ENCODE measurements at places on chromosomes 3 and 15.
A peak's percentile ranks its signal among the peaks of the same experiment; 100 is the strongest.

DNA sequence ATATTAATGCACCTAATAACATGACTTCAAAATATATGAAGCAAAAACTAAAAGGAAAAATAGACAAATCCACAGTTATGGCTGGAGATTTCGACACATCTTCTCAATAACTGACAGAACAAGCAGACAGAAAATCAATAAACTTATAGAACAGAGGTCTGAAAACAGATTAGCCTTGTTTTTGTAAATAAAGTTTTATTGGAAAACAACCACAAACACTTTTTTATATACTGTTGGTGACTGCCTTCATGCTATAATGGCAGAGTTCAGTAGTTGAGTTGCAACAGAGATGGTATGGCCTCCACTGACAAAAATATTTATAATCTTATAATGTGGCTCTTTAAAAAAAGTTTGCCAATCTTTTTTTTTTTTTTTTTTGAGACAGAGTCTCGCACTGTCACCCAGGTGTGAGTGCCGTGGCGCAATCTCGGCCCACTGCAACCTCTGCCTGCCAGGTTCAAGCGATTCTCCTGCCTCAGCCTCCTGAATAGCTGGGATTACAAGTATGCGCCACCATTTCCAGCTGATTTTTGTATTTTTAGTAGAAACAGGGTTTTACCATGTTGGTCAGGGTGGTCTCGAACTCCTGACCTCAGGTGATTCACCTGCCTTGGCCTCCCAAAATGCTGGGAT lies 52.2 kb upstream of the GATA2 start:
- DNase-seq, result no peak

- DNase-seq, result no peak
Observed at GRCh38 chr15:39427705-39428104, 153.2 kb upstream of the THBS1 start.

DNA sequence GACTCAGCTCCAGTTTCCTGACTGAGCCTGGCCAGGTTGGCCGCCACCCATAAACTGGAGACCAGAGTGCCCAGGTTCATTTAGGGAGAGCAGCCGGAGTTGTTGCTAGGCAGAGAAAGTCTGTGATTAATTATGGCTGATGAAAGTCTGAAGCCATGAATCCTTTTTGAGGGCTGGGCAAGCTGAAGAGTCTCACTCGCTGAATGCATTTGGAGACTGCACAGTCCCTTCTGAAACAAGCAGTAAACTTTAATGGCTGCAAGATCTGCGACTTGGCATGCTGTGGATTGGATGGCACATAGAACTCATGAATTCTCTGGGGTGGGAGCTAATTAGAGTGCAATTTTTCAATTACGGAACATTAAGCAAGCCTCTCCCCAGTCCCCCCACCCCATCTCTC lies 282.1 kb downstream of the RPLP1 start:
- no peak for DNase-seq

GRCh38 chr15:74540761-74541493 lies at the start of gene ARID3B:
TSS of gene ARID3B (plus strand) at chr15:74541220. CDS start at chr15:74543937, 2,717 bp downstream.
- DNase-seq, result peak; percentile 98

DNA sequence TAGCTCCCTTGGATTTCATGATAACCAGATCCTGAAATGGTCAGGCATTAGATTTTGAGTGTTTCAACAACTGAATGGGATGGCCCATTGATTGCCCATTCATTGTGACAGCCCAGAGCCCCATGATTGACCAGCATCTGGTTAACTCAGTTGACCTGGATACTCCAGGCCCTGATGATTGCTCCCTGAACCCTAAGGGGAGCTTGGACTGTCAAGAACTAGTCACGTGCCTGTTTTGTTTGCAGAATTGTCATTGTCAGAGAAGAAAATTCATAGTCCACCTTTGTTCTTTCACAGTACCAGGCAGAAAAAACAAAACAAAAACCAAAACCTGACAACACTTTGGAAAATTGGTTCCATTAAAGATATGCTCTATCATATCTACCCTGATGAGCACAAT lies 241.3 kb upstream of the ONECUT1 start:
- DNase-seq, result no peak

DNA sequence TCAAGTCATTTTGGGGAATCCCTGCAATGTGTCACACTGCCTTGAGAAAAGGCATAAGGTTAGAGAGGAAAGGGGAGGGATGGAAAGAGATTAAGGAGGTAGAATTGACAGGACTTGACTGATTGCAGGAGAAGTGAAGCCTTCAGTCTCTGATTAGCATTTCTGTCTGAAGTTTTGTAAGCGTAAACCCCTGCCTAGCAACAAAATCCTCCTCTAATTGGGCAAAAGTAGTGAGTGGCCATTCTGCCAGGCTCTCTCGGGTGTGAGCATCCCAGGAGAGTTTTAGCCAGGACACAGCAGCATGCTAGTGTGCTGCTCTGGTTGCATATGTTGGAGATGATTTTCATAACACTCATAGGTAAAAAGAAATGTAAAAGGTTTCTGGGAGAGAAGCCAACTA lies 117.0 kb upstream of the MRPL3 start:
- no peak for DNase-seq

- no peak for DNase-seq
Observed at GRCh38 chr3:51802106-51802703, 23.2 kb upstream of the IQCF6 start.

DNA sequence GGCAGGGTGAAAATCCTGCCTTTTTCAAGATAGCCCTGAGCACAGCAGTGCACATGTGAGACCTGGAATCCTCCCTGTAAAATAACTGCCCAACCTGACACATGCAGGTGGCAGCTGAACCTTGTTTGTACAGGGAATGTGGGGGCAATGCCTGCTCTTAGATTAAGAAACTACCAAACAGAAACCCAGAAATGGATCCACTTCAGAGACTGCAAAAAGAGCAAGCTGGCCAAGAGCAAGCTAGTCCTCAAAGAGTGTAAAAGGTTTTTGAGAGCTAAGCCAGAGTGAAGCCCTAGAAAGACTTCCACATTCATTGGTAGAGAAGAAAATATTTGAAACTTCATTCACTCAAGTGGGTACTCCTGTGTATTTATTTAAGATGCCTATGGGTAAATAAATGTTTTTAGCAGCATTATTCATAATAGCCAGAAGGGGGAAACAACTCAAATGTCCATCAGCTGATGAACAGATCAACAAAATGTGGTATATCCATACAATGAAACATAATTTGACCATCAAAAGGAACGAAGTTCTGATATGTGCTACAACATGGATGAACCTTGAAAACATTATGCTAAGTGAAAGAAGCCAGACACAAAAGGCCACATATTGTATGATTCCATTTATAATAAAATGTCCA lies 96.0 kb upstream of the TSC22D2 start:
- DNase-seq, result no peak

GRCh38 chr15:41205315-41205714 lies 25.2 kb downstream of the EXD1 start:
- DNase-seq, result no peak

- DNase-seq, result no peak
Observed at GRCh38 chr3:33942483-33943150, 144.2 kb downstream of the PDCD6IP start.

DNA sequence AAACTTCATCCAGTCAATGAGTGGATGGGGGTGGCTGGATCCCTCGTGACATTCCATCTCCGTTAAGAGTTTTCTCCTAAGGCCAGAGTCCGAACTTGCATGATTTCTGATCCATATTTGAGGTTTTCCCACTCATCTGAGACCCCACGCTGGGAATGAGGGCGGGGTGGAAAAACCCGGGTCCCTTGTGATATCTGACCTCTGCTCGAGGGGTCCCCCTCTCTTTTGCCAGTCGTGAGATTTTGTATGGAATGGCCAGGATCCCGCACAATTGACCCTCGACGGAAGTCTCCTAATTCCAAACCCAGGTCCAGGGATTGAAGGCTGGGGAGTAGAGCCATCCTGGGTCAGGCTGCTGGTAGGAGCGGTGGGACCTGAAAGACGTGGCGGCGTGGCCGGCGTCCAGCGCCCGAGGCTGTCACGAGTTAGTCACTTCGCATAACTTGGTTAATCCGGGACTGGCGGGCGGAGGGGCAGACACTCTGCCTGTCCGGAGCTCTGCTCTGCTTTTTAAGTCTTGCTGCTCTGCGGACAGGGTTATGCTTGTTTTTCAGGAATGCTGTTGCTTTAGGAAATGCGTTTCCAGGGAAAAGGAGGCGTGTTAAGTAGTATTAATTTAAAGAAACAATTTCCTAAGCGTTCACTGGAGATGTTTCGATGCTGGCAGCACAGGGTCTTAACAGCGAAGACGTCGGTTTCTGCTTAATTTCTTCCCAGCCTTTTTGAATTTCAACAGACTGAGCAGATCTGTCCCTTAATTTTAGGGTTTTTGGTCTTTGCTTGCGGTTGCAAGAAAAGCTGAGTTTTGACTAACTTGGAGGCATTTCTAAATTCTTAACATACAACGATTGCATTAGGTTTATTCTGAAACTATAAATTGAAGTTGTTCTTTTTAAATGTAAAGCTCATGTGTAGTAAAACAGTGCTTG lies 69.7 kb upstream of the LRRFIP2 start:
- peak; percentile 71 for DNase-seq

DNA sequence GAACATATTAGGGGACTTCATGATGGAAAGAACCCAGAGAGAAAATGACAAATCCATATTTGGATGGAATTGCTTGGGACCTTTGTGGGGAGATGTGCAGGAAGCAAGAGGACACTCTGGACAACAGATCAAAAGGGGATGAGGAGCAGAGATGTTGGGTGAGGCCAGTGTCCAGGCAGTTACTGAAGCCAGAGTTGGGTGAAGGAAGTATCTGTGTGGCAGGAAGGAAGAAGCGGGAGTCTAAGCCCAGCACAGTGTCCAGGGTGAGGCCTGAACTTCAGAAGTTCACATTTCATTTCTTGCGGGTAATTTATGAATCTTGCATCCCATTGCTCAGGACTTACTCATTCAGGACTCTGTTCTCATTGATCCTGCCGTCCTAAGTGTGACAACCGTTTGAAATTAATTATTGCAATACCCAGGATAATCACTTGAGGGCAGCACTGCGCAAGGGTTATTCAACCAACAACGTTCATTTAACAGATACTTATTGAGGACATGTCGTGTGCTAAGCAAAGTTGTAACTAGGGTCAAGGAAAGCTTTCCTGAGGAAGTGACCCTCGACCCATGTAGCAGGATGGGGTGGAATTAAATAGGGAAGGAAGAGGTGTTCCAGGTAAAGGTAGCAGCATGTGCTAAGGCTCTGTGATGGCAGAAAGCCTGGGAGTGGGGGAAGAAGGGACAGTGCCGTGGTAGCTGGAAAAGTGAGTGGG lies 61.3 kb upstream of the CMTM8 start:
- DNase-seq, result no peak

GRCh38 chr3:99248913-99249312 lies 347.4 kb upstream of the DCBLD2 start:
- DNase-seq, result no peak

- no peak for DNase-seq
Observed at GRCh38 chr3:154398084-154398967, 31.7 kb downstream of the GPR149 start.

GRCh38 chr15:63042877-63043334 lies 359 bp downstream of the TPM1 start:
- no peak for DNase-seq

GRCh38 chr3:150372722-150373121 lies 35.4 kb upstream of the TSC22D2 start:
- DNase-seq, result no peak

DNA sequence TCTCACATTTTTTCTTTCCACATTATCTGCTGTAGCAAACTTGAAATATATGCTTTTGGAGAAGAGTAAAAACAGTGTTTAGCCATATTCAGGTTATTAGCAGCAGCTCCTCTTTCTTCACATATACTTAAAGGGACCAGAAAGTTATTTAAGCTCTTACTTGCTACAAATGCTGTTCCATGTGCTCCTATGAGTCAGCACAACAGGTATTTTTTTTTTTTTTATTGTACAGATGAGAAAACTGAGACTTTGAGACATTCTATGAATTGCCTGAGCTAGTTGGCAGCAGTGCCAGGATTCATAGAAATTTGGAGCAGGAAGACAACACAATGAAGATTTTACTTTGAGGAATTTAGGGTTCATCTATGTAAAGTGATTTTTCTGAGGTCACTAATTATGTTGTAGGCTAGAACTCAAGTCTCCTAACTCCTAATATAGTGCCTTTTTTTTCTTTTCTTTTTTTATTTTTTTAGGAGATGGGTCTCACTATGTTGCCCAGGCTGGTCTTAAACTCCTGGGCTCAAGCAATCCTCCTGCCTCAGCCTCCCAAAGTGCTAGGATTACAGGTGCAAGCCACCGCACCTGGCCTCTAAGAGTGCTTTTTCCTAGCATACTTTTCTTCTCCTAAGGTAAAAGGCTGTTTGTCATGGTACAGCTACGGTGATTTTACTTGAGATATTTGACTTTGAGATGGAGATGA lies 23.6 kb downstream of the SETD5 start:
- no peak for DNase-seq

DNA sequence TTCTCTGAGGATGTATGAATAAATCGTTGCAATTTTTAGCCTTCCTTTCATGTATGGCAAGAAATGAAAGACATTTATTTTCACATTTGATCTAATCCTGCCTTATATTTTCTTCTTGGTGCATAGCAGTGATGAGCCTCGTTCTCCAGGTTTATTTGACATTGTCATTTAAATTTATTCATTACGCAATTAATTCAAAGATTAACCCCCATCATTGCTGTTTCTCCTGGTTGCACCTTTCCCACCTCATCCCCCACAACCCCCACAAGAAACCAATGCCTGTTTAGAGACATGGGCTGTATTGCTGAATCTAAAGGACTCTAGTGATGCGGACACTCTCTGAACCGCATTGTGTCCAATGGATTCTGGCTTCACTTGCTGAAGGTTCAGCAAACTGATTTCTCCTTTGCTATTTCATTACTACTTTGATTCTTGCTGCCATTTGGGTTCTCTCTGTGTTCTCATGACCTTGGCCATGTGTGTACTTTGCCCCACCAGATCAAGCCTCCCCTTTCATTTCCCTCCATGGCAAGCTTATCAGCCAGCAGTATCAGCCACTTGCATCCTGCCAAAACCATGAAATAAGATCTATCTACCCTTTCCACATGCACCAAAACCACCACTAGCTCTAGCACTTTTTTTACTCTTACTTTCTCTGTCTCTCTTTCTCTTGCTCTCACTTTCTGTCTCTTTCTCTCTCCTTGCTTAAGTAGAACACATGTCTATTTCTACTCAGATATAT lies 382.7 kb downstream of the GBE1 start:
- DNase-seq, result no peak

- DNase-seq, result no peak
Observed at GRCh38 chr3:141129541-141130011, 78.4 kb downstream of the SPSB4 start.

GRCh38 chr15:31569836-31570235 lies 243.2 kb downstream of the KLF13 start:
- DNase-seq, result no peak

DNA sequence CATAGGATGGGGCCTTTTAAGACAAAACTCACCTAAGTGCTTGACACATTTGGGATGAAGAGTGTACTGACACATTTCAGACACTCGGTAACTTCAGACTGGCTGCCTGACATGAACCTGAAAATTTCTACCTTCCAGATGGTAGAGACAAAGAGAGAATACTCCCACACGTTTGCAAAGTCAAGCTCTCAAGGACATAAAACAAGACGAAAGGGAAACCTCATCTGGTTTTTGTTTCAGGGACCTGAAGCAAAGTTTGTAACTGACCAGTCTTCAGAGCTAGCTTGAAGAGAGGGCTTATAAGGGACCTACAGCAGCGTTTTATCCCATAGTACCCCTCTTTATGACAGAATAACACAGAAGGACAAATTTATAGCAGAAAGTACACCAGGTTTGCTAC lies 41.9 kb downstream of the ZNF621 start:
- no peak for DNase-seq
